ENCODE measurements at places on chromosomes 12 and 14. TPM values are rescaled to one million over a fixed set of nuclear protein-coding genes. Genes with fewer than 3 reads are reported as not detected.

The C12orf50 gene
- not detected for polyA plus RNA-seq

The UNC119B gene
- polyA plus RNA-seq: 29.4 TPM

The MANSC4 gene
- polyA plus RNA-seq: not detected

The FLRT2 gene
- polyA plus RNA-seq: 1.2 TPM

The NFE2 gene
- polyA plus RNA-seq: not detected

The SLC39A2 gene
- not detected for polyA plus RNA-seq

The APOF gene
- not detected for polyA plus RNA-seq

The KIF5A gene
- polyA plus RNA-seq: 0.69 TPM

The KCNA5 gene
- polyA plus RNA-seq: 1.8 TPM

The ANO2 gene
- 0.34 TPM for polyA plus RNA-seq

The WNT1 gene
- not detected for polyA plus RNA-seq

The IL26 gene
- not detected for polyA plus RNA-seq

The GPN3 gene
- polyA plus RNA-seq: 31.3 TPM

The GUCY2C gene
- not detected for polyA plus RNA-seq

The ANHX gene
- polyA plus RNA-seq: not detected

The GARIN6 gene
- polyA plus RNA-seq: not detected

The C12orf42 gene
- polyA plus RNA-seq: not detected

The ARHGDIB gene
- polyA plus RNA-seq: 127 TPM

The BORCS5 gene
- 11.2 TPM for polyA plus RNA-seq

The GALNT6 gene
- 2.1 TPM for polyA plus RNA-seq

The EML5 gene
- polyA plus RNA-seq: 0.26 TPM

The ESR2 gene
- not detected for polyA plus RNA-seq

The CSAD gene
- polyA plus RNA-seq: 24.0 TPM

The RNASE7 gene
- polyA plus RNA-seq: not detected

The CIT gene
- 3.0 TPM for polyA plus RNA-seq

The ADSS1 gene
- 16.5 TPM for polyA plus RNA-seq

The EMC9 gene
- 62.5 TPM for polyA plus RNA-seq

The ITGB7 gene
- polyA plus RNA-seq: 11.0 TPM

The SLC17A8 gene
- 0.09 TPM for polyA plus RNA-seq

The DHRS2 gene
- polyA plus RNA-seq: 2.4 TPM

The RNASE2 gene
- polyA plus RNA-seq: 2.4 TPM

The TOGARAM1 gene
- 9.5 TPM for polyA plus RNA-seq

The RPAP3 gene
- polyA plus RNA-seq: 15.6 TPM

The KRT81 gene
- not detected for polyA plus RNA-seq

The GLT1D1 gene
- polyA plus RNA-seq: 0.45 TPM

The SELPLG gene
- 3.7 TPM for polyA plus RNA-seq

The PLEKHD1 gene
- 3.4 TPM for polyA plus RNA-seq

The RASSF9 gene
- 1.0 TPM for polyA plus RNA-seq

The ANKS1B gene
- 1.7 TPM for polyA plus RNA-seq

The POTEM gene
- not detected for polyA plus RNA-seq

The LBHD2 gene
- polyA plus RNA-seq: 0.82 TPM

The LIN7A gene
- polyA plus RNA-seq: 9.9 TPM

The SLC4A8 gene
- 3.4 TPM for polyA plus RNA-seq

The CCDC60 gene
- polyA plus RNA-seq: not detected

The SLC38A2 gene
- polyA plus RNA-seq: 38.6 TPM

The STYX gene
- 4.3 TPM for polyA plus RNA-seq

The ESRRB gene
- polyA plus RNA-seq: 19.1 TPM

The MANSC1 gene
- polyA plus RNA-seq: 14.1 TPM

The ABHD12B gene
- 0.88 TPM for polyA plus RNA-seq

The RTN1 gene
- polyA plus RNA-seq: 4.5 TPM

The KRT85 gene
- 0.58 TPM for polyA plus RNA-seq

All from kidney (tissue), 22 donors.